ENCODE measurements at places on chromosomes 16 and 17.
A peak's percentile ranks its signal among the peaks of the same experiment; 100 is the strongest.

GRCh38 chr16:66862023-66862520, 17.9 kb downstream of the CA7 start:
- no peak for DNase-seq

GRCh38 chr16:58306327-58306726, 11.5 kb upstream of the PRSS54 start:
- DNase-seq = no peak

DNA sequence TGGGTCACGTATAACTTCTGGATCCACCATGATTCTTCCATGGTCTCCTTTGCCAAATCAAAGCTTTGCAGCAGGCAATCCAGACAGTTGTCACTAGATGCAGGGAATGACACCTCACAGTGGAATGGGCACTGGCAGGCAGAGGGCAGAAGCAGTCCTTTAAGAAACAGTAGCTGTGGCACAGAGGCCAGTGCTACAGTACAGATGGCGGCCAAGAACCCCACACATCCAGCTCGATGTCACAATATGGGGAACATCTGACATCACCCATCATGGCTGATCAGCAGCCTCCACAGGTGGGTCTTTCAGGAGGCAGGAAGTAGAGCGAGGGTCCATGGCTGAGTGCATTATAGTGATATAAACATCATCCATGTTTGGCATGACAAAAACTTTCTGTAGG, 18.8 kb upstream of the ERN1 start:
- no peak for DNase-seq

- no peak for DNase-seq
Observed at GRCh38 chr17:14784997-14785696, 480.0 kb downstream of the PMP22 start.

DNA sequence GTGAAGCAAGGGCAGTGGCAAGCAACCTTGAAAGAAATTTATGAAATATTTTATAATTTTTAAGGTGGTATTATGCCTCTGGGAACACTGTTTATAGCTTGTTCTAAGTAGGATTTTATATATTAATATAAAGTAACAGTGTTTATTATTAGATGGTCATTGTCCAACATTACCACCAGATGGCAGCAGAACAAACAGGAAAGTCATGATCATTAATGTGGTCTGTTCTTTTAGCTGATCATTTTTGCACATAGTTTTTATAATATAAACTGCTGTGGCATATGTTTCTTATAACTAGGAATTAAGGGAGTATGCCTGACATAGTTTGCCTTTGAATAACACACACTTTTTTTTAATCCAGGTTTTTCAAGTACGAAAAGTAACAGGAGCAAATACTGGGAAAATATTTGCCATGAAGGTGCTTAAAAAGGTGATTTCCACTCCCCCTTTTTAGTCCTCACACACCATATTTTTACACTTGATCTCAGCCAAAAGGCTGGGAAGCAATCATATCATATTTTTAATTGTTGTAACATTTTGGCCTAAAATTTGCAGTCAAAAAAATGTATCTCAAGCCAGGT, 21.4 kb downstream of the RPS6KB1 start:
- no peak for DNase-seq

DNA sequence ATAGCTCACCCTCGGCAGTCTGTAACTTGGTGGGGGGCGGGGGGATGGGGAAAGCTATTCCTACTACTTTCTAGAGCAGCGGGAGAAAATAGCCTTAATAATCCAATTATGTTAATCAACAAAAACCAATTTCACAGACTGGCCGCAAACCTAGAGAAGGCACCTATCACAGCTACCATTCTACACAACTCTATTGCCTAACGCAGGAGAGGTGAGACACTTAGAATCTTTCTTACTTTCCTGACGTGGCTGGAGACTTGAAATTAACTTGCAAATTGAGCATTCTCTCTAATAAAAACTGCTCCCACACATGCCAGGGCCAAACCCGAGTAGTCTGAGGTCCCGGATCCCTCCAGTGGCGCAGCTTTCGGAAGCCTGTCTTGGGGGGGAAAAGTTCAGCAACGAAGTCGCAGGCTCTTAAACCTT, 794 bp downstream of the SMG6 start:
- DNase-seq = no peak

DNA sequence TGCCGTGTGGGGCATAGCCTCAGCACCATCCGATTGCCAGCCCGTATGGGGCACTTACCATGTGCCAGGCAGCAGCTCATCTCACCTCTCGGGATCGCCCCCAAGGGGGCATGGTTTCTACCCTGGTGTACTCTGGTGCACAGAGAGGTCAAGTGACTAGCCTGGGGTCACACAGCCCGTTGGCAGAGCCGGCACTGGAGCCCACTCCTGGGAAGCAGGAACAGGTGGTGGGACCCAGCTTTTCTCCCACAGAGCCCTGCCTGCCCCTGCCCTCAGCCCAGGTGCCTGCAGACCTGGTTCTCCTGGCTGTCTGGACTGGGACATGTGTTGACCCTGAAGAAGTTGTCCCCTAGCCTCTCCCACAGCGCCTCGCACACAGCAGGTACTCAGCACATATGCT, 141.8 kb upstream of the CIBAR2 start:
- DNase-seq = no peak

DNA sequence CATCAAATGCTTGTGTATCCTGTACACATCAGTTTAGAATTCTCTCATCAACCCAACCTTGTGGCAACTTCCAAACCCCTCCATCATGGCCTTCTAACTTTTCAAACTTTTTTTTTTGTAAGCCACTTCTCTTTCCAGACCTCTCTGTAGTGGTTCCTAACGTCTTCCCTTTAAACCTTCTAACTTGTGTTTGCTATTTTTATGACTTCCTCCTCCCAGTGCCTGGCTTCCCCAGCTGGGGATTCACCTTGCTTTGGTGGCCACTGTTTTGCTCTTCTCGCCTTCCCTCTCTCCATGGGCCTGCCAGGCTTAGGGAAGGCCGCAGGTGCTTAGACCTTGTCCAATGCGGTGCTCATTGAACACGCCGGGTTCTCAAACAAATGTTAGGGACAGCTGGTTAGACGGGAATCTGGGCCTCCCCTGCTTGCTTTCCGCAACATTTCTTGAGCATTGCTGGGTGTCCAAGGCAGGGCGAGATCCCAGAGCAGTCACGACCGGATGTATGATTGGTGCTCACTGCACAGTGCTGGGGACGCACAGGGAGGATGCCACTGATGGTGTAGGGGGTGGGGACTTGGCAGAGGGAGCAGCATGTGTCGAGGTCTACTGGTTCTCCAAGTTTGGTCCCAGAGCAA, 1.1 kb upstream of the XYLT2 start:
- no peak for DNase-seq

- no peak for DNase-seq
Observed at GRCh38 chr17:10058921-10059683, 139.3 kb downstream of the GAS7 start.

- no peak for DNase-seq
Observed at GRCh38 chr16:17367923-17368322, 102.8 kb downstream of the XYLT1 start.

DNA sequence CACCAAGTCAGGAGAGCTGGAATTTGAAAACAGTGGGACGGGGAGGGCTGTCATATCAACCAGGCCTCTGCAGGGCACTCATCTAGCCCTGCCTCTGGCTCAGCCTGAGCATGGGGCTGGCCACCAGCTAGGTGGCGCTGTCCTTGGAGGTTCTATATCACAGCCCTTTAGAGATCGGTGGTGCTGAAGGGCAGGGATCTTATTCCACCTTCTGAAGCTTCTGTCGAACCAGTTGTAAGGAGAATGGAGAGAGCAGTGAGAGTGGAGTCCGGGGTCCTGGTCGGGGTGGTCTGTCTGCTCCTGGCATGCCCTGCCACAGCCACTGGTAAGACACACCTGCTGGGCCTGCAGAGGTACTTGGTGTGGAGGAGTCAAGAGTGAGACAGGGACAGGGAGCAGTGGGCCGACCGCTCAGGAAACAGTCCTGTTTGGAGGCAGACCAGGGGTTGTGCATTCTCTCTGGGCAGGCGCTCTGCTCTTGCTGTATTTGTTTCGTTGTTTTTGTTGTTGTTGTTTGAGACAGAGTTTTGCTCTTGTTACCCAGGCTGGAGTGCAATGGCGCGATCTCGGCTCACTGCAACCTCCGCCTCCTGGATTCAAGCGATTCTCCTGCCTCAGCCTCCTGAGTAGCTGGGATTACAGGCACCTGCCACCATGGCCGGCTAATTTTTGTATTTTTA, at the start of gene CES3:
CES3 (plus strand) TSS at position 202 of the 680 bp plus-strand sequence; CDS start at position 244, 42 bp downstream.
- peak; percentile 72 for DNase-seq

GRCh38 chr16:48053418-48053745, 102.4 kb downstream of the ABCC12 start:
- peak; percentile 53 for DNase-seq

DNA sequence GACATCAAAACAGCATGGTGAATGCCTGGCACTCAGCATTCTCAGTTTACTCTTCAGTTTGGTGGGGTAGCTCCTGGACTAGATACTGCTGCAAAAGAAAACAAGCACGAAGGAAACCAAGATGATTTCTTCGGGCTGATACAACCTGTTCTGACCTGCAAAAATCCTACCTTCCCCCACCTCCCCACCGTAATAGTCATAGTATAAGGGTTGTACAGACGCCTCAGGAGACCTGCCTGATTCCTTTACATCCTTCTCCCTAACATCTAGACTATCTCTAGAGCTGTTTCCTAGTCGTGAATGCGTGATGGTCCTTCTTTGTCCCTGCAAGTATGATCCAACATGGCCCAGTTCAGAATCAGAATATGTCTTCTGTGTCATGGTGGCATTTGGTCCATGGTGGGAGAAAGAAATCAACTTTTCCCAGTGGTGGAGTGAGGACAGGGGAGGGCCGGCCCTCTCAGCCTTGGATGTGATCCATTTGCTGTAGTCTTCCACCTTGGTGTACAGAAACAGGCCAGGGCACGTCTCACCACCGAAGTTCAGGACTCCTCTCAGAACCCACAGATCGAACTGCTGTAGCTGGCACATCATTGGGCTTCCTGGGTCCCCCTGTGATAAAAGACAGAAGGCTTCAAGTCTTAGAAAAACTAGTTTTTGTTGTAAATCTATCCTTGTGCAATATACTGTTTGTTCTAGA, 14.5 kb downstream of the PRSS54 start:
- DNase-seq = no peak

DNA sequence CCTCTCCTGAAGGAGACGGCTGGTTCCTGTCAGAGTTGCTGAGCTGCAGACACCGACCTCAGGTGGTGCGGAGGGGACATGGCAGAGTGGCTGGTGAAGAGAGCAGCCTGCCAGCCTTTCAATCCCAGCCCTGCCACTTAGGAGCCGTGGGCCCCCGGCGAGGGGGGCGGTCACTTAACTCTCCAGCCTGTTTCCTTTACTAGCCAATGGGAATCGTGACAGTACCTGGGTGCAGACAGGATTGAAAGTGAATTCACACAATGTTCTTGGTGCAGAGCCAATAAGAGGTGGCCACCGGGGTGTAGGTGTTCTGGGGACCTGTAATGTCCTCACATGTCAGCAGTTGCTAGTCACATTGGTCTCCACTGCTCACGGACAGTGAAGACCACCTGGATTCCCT, 13.5 kb downstream of the ACE start:
- no peak for DNase-seq

DNA sequence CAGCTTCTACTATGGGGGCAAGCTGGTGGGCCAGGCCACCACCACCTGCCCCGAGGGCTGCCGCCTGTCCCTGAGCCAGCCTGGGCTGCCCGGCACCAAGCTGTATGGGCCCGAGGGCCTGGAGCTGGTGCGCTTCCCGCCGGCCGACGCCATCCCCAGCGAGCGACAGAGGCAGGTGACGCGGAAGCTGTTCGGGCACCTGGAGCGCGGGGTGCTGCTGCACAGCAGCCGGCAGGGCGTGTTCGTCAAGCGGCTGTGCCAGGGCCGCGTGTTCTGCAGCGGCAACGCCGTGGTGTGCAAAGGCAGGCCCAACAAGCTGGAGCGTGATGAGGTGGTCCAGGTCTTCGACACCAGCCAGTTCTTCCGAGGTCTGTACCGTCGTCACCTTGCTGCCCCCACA, 19.5 kb downstream of the IRF8 start:
- DNase-seq = no peak

DNA sequence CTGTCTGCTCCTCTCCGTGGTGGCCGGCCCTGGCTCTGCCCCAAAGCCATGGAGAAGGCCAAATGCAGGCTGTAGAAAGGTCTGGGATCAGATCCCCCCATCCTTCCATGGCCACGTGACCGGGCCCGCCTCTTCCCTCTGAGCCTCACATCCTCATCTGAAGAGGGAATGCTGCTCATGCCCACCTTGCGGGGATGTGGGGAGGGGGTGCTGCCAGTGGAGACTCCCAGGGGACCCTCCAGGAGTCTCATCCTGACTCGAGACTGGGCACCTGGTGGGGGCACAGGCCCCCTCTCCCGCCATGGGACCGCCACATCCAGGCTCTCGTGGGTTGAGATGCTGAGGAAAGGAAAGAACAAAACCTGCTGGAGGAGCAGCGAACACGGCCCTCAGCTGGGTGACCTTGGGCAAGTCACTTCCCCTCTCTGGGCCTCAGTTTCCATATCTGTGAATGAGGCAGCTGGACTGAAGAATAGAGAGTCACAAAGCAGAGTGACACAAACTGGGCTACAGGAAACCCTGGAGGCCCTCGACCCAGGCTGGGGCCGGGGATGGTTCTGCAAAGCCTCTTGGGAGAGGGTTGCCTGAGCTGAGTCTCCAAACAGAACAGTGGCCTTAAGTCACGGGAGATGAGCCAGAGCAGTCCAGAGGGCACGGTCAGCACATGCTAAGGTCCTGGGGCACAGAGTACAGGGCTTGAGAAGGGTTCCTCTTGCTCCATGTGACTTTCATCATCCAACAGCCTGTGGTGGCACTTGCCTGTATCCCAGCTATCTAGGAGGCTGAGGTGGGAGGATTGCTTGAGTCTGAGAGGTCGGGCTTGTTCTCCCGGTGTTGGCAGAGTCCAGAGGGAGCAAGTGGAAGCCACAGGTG, 30.1 kb downstream of the SOCS1 start:
- no peak for DNase-seq

DNA sequence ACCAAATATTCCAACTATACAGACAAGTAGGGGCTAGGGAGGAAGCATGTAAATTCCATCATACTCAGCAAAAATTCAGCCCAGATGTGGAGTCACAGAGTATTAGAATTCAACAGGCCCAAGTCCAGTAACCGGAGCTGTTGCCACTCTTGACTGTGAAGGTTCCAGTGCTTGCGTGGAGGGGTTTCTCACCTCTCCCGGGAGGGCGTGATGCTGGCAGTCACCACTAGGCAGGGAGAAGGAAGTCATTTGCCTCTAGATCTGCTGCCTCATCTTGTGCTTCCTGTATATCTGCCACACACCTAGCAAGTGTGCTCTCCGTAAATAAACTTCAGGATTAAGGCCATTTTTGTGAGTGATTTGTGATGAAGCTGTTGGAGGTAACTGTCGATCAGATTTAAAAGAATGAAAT, 1.0 kb upstream of the CKLF start:
- no peak for DNase-seq

DNA sequence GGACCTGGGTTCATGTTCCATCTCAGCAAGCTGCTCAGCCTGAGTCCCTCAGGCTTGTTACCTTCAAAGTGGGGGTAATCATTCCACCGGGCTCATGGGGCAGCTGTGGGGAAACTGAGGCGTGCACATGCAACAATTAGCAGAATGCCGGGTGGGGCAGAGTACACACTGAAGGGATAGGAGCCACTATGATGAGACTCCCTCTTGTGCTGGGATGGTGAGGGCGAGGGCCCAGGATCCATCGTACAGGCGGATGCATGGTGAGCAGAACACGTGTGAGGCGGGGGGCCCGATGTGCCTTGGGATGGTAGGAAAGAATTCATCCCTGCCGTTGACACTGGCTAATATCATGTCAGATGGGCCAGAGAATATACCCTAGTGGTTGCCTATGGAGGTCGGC, 25.5 kb upstream of the MAP3K14 start:
- DNase-seq = no peak

All from mesothelial cell of epicardium (in vitro differentiated cells).